Stimulated activated CD4-positive, alpha-beta T cell treated with anti-CD3 and anti-CD28 coated beads, Interleukin-4, amount 100 ng/mL, for 24 hours (primary cell): ENCODE measurements at places on chromosomes 12 and 14.

- no peak for DNase-seq
These were observed 69.8 kb downstream of the LIN7A start for GRCh38 chr12:80867941-80868340.

GRCh38 chr14:92412912-92413311 lies 89.9 kb downstream of the SLC24A4 start:
- no peak for DNase-seq

DNA sequence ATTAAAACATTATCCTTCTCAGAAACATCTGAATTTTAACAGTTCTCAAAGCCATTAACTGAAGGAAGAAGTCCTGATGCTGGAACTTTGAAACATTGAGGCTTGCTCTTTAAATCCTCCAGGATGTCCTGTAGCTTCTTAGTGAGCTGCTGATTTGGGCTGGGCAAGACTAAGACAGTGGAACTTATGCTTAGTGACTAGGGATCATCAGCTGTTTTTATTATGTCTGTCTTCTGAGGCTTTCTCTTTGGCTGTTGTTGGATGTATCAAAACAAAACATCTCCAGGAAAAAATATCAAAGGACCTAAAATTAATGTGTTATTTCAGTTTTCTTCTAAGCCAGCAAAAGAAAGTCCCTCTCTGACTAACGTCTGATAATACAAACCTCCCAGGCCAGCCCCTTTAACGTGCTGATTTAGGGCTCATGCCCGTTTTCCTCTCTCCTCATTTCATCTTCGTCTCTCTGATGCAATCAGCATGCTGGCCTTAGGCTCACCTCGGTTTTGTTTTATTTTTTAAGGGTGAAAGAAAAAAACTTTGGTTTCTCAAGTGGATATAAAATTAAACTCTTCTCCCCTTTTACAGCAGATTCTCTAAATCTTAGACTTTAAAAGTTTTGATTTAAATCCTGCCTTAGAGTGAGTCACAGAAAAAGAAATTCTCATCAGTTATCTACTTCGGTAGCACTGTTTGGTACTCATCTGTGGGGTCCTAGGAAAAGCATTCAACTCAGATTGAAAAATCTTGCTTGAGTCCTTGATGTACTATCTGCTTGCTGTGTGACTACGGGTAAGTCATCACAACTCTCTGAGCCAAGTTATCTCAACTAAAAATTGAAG lies 106.2 kb upstream of the CCDC91 start:
- no peak for DNase-seq

GRCh38 chr12:131443019-131444000 lies 267.6 kb upstream of the SFSWAP start:
- no peak for DNase-seq

- DNase-seq, result no peak
These were observed 1.9 kb downstream of the CACNA2D4 start for GRCh38 chr12:1916371-1917171.

DNA sequence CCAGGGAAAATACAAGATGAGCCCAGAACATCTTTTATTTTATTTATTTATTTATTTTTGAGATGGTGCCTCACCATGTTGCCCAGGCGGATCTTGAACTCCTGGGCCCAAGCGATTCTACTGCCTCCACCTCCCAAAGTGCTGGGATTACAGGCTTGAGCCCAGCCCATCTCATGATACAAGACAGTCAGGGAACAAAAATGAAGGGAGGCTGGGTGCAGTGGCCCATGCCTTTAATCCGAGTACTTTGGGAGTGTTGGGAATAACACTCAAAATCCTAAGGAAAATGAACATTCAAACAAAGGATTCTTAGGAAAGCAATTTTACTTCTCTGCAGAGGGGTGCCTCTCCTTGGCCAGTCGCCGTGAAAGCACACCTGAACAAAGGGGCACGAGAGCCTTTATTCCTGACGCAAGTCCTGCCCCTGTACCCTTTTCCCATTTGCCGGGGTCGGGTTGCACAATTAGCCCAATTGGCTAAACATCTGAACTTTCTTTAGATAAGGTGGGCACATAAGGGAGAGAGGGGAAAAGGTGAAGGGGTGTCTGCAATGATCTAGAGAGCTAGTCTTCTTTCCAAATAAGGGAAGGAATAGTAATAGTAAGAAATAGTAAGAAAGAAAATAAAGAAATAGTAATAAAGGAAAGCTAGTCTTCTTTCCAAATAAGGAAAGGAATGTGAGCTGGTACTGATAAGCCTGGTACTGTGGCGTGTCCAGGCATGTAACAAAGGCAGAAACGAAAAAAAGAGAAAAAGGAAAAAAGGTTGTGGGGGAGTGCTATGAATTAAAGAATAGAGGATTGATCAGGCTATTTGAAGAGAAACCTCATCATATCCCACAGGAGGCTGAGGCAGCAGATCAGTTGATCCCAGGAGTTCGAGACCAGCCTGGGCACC lies 13.4 kb downstream of the NCAPD2 start:
- no peak for DNase-seq

DNA sequence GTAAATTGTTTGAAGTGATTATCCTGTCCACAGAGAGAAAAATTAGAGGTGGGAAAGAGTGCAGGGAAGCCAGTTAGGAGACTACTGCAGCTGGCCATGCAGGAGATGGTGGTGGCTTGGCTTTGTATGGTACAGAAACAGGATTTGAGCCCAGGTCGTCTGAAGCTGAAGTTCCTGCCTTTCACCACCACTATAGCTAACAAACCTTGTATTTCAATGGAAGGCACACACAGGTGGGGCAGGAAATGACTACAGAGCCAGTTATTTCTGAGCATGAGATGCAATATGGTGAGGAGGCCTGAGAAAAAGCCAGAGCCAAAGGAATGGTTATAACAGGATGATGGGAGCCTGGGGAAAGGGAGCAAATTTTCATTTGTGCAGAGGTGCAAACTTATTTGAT lies 103.9 kb downstream of the BTG1 start:
- DNase-seq, result no peak

- DNase-seq, result no peak
These were observed 79.7 kb downstream of the PTPRR start for GRCh38 chr12:70840656-70841350.

- peak; percentile 29 for DNase-seq
These were observed 9.3 kb downstream of the RILPL2 start for GRCh38 chr12:123427036-123427769.

DNA sequence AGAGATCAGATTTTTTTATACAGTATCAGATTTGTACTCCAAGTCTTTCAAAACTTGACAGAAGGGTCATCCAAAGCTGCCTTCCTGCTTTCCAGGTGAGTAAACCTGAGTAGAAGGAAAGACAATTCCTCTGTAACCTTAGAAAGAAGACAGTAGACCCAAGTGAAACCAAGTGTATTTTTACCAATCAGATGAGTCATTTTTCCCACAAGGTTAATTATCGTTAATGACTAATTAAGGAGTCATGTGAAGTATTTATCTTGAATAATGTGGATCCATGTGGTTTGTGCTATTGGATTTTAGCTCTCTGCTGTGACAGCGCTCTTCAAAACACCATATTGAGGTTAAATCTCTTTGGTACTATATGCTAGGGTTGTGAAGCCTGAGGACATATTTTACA lies 74.0 kb upstream of the PELI2 start:
- DNase-seq, result no peak

- DNase-seq, result no peak
These were observed 115.4 kb downstream of the KIF21A start for GRCh38 chr12:39327510-39327909.

DNA sequence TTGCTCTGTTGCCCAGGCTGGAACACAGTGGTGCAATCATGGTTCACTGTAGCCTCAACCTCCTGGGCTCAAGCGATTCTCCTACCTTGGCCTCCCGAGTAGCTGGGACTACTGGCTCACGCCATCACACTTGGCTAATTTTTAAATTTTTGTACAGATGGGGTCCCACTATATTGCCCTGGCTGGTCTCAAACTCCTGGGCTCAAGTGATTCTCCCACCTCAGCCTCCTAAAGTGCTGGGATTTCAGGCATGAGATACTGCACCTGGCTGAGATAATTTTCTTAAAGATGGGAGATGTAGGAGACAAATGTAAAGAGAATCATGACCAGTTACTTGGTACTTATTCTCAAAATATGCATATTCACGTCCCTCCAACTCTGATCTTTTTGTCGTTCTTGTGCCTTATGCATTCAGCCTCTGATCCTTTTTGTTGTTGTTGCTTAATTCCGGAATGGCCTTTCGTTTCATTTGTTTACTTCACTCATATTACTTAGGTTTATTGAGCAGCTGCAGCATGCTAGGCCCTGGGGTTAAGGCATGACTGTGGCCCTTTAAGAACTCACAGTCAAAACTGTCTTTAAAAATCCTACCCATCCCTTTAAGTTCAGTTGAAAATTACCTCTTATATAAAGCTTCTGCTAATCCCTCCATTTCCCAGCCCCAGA lies 8.9 kb downstream of the RBMS2 start:
- DNase-seq, result no peak

- DNase-seq, result no peak
These were observed 124.4 kb downstream of the NT5DC3 start for GRCh38 chr12:103716517-103717196.

- DNase-seq, result no peak
These were observed 51.8 kb downstream of the TRAF3 start for GRCh38 chr14:102829016-102829548.

- DNase-seq, result no peak
These were observed 4.4 kb downstream of the NACA start for GRCh38 chr12:56720731-56721151.

GRCh38 chr12:32197421-32197820 lies 90.8 kb downstream of the BICD1 start:
- no peak for DNase-seq

DNA sequence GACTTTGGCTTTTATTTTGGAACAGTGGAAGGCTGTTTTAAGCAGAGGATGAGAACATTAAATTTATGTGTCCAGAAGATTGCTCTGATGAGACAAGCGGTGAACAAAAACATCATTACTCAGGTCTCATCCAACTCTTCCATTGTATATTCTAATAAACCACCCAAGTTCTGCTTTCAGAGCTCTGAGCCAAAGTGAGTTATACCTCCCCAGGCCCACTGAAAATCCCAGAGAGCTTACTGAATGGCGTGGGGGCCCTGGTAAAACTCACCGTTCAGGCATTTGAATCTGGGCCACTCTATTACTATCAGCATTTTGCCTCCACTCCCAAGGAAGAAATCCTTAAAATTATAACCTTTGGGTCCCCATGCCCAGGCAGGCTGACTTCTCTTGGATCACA lies 122.0 kb upstream of the HIF1A start:
- no peak for DNase-seq

DNA sequence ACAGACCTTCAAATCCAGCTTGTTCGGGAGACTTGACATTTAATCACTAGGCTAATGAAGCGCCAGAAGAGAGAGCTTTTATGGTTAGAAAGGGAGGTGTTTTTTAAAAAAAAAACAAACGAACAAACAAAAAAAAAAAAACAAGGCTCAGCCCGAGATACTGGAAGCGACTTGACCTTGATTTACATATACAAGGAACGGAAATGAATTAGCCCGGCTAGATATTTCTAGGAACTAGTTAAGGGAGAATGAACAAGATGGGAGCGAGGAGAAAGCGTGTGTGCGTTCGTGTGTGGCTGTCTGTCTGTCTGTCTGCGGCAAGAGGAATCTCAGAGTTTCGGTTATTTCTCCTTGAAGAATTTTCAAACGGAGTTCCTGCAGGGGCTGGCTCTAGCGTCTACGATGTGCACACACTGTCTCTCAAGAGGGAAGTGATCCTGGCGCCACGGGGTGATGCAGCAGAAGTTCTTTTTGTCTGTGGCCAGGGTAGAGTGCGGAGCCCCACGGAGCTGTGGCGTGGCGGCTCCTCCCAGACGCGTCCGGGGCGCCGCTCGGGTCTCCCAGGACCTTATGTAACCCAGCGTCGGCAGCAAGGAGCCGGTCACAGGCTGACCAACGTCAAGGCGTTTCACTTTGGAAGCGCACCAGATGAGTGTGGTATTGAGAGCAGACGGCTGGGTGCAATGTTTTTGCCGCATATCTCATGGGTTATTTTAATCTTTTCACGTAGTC lies 18.8 kb downstream of the SOCS2 start:
- DNase-seq, result peak; percentile 22

DNA sequence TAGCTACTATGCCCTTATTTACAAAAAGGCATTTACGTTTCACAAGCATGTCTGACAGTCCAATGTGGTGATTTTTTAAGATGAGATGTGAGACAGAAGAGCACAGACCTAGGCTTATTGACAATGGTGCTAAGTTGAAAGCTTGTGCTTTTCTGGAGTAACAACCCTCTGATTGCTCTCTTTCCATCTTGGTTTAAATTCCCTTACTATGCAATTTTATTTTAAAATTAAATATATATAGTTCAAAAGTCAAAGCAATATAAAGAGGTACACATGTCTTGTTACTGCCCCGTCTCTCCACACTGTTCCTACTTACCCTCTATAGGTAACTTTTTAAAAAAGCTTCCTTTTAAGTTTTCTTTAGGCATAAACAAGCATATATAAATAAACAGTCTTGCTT lies 39.4 kb upstream of the BBS10 start:
- DNase-seq, result no peak

GRCh38 chr12:112418273-112418607 lies 507 bp upstream of the PTPN11 start:
- DNase-seq, result no peak

GRCh38 chr14:21346532-21347135 lies 37.2 kb downstream of the SUPT16H start:
- DNase-seq, result no peak

- no peak for DNase-seq
These were observed 209.4 kb downstream of the KTN1 start for GRCh38 chr14:55789406-55789805.

DNA sequence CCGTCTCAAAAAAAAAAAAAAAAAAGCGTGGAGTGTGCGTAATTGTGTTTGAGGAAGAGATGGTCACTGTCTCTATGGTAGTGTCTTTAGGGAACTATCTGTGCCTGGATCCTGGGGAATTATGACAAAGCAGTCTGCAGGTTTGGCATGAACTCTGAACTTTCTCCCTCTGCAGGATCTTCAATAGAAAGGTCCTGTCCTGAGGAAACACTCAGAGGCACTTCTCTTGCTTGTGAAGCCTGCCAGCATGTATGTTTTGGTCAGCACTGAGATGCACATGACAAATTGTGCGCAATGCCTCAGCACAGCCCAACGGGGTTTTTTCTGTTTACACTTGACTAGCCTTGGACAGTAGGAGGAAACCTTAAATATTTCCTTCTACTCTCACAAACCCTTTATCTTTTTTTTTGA lies 46.6 kb downstream of the ATF7 start:
- DNase-seq, result no peak

DNA sequence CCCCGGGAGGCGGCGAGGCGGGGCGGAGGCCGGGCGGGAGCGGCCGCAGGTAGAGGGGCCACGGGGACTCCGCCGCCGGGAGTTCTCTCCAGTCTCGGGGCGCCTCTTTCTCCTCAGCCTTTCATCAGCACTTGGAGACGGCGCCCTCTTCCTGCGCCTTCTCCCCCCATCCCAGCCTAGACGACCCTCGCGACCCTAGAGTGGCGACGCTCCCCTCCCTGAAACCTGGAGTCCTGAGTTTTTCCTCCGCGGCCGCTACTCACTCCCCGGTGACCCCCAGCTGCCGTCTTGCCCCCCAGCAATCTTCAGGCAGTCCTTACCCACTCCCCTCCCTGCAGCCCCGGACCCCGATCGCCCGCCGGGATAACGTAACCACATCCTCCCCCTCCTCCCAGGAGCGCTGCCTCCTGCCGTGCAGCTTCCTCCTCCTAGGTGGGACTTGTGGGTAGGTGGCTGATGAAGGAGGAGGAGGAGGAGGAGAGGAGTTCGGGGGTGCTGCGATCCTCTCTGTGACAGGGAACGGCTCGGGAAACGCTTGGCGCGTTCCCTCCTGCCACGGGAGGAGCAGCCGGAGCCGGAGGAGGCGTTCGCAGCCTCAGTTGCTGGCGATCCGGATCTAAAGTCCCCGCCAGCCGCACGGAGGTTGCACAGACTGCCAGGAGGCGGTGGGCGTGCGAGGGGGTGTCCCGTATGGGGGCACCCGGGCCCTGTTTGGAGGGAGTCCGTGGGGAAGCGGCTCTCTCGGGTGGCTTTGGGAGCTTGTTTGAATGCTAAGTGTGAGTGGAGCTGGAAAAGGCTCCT lies 891 bp downstream of the PLEKHA5 start:
- DNase-seq, result no peak
